ENCODE measurements at places on chromosomes 5 and 9.

DNA sequence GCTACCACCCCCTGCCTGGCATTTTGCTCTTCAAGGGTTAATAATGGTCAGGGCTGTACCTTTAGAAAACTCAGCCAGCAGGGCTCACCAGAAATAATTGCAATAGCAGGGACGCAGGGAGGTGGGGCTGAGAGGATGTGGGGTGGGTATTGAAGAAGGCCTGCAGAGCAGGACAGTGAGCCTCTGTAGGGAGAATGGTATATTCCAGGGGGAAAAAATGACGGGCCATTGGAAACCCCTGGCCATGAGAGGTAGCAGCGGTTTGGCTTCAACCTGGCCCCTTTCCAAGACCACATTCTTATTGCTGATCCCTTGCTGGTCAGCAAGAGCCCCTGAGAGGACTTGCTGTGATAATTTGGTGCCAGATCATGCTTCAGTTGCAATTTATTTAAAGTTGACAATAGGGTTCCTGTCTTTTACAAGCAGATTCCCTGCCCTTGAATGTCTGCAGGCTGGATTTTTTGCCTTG is 36.7 kb upstream of the CTNNA1 start:
- DNase-seq, result no peak

GRCh38 chr5:17429353-17429752 is 68.7 kb upstream of the TAF11L2 start:
- DNase-seq, result no peak

DNA sequence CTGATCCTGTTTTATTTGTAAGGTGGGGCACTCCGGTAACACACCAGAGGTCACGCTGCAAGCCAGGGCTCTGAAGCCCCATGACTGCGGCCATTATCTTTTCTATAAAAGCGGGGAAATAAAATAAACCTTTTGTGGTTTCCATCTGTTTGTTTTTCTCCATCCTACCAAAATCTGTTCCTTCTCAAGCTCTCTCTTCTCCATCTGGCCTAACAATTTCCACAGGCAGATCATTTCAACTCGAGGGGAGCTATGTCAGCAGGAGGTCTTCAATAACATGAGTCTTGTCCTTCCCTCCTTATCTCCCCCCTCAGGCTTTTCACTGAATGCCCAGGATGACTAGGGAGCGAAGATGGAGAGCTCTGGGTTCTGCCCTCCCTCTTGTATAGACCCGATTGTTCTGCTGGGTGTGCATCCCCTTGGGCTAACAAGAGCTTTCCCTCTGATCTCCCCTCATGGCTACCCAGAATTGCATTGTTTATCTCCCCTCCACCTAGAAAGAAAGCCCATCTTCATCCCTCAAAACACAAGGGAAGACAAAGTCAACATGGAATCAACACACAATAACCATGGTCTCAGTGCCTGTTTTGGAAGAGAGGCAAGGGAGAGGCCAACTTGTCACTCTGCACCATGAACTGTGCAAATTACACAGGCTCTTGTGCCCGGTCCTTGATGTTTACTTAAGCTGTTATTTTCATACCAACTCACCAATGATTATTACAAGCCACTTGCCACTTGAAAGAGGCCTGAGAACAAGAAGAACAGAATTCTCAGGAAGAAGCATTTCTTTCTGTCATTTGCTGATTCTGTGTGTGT is 187.8 kb downstream of the FANCC start:
- DNase-seq, result no peak

- DNase-seq, result peak; percentile 96
Observed at GRCh38 chr5:163437309-163438182, at the start of gene CCNG1. Gene CCNG1, plus strand, starts transcription at chr5:163437595. Its CDS starts 1,662 bp downstream, at chr5:163439257.

- no peak for DNase-seq
Observed at GRCh38 chr5:35853631-35854030, 3.1 kb upstream of the IL7R start.

DNA sequence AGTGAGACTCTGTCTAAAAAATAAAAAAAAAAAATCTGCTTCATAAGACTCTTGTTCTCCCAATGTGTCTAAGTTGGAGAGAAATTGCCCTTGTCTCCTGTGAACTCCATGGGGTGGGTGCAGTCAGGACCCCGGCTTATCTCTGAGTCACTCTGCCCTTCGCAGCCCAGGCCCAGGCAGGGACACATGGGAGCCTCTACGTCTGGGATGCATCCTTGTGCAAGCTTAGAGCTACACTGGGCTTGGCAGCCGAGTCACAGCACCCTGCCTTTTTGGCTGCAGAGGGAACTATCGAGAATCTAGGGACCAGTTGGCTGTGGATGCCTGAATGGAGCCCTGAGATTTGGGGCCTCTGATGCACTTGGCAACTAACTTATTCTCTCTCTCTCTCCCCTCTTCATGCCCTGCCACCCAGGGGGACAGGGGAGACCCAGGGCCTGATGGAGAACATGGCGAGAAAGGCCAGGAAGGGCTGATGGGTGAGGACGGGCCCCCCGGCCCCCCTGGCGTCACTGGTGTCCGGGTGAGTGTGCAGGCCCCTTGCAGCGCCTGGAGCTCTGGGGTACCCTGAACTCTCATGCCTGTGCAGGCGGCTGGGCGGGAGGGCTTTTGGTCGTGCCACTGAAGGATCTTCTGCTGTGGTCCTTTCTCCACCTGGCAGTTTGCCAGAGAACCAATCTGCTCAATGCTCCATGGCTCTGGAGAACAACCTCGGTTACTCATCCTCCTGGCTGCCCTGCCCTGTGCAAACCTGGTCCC is 47.5 kb upstream of the ORM1 start:
- no peak for DNase-seq

DNA sequence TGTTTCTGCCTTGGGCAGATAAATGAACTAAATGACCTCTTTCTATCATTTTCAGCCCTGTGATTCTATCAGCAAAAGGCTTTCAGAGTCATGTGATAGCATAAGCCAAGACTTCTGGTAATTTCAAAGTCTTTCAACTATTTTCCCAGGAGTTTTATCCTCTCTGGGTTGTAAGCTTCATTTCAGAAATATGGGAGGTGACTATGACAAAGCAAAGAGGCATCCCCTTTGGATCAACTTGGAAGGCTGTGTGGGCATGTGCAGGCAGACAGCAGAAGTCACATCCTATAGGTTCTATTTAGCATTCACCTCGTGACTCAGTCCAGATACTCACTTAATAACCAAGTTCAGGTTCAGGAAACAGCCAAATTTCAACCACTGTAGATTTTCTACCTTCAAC is 149.0 kb upstream of the FST start:
- no peak for DNase-seq

- DNase-seq, result no peak
Observed at GRCh38 chr5:14429101-14430050, 152.2 kb upstream of the OTULINL start.

DNA sequence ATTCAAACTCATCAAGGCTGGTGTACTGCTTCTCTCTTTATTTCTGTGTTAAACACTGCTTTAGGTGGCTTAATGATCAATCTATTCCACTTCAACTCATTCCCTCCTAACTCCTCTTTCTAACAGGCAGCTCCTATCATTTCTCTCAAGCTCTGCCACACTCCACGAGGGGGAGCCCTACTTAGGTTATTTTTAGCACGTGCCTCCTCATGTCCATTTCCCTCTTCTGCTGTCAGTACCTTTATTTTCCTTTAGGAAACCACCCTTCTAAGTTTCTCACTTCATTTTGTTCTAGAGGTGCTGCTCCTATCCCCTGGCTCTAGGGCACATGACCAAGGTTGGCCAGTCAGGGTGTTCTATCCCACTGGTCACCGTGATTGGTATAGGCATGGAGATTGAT is 6.7 kb upstream of the BRINP1 start:
- DNase-seq, result no peak

DNA sequence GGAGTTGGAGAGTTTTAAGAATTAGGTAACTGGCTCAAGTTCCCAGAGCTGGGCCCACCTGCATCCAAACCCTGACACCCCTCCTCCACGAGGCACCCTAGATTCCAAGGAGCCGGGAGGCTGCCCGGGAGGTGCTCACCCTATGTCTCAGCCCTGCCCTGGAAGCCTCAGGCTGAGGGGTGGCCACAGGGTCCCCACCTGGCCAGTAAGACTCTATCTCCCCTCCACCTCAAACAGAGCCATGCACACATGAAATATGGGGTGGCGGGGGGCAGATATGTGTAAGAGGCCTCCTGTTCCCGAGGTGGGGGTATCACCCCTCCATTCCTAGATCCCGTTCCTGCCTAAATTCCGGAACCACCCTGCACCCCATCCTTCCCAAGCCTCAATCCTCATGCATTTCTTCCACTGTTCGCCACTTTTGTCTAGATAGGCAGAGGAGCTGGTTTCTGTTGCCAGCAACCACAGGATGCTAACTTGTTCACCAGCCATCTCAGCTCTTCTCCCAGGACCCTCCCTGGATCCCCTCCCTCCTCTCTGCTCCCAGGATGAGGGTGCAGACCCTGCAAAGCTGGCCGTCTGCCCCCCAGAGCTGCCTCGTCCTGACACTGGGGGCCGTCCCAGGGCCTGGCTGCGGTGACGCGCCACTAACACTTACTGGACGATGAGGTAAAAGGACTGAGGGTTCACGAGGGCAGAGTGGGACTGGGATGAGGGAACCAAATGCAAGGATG is 44.1 kb downstream of the COL23A1 start:
- no peak for DNase-seq

DNA sequence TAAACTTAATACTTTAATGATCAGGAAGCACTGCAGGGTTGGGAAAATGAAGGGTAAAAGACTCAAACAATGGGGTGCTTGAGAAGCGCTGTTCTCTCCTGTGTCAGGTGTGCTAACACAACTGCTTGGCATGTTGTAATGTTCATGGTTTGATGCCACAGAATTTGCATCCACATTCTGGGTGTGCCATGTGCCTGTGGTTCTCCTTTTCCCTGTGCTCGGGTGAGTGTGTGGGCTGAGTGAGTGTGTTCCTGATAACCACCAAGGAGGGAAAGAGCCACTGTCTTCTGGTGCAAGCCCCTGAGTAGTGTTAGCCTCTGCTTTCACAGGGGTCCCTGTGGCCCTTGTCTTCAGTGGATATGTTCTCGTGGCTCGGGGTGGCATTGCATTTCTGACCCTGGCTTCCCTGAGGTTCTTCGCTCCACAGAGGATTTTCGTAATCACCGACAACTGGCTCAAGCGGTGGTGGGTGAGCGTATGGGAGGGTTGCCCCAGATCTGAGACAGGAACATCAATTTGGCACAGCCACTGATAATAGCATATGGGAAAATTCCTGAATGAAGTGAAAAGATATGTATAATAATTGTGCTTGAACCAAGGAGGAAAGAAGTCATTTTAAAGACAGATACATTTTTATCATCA is 102.0 kb downstream of the MVB12B start:
- no peak for DNase-seq

DNA sequence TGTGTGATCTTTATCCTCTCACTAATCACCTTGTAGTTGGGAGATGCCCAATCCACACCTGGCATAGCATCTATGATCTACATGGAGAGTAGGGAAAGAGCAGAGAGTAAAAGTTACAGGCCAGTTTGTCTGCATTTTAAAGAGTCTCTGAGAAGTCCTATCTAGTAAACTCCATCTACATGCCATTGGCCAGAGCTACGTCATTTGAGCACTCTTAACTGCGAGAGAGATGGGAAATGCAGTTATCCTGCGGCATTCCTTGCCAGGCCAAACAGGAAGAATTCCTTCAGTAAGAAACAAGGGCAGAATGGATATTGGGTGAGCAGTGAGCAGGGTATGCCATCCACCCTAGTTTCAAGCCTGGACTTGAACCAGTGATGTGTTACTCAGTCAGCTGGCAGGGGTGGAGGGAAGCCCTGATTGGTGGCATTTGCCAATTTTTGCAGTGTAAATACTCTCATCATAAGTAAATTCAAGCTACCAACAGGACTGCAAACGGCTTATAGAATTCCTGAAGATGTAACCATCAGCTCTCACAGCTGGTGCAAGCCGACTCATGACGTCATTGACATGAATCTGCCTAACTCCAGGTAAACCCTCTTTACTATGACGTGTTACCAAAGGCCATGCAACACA is 156.8 kb upstream of the MSX2 start:
- no peak for DNase-seq

- DNase-seq, result no peak
Observed at GRCh38 chr5:111975133-111975532, 218.1 kb upstream of the NREP start.

- no peak for DNase-seq
Observed at GRCh38 chr5:150181027-150181426, 8.8 kb upstream of the SLC6A7 start.

DNA sequence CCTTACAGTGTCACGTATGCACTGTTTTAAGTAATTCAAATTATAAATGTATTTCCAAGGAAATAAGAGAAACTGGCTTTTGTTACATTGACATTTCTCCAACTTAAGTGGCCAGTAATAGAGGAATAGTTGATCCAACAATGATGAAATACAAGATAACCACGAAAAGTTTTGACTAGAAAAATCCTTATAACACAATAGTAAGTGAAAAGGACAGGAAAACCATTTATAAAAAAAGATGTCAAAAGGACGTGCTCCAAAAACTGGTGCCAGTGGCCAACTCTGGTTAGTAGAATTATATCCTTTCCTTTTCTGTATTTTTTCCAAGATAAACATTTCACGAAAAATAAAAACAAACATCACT is 210.9 kb downstream of the GAPVD1 start:
- DNase-seq, result no peak

GRCh38 chr9:109417054-109417453 is 81.1 kb downstream of the PTPN3 start:
- no peak for DNase-seq

DNA sequence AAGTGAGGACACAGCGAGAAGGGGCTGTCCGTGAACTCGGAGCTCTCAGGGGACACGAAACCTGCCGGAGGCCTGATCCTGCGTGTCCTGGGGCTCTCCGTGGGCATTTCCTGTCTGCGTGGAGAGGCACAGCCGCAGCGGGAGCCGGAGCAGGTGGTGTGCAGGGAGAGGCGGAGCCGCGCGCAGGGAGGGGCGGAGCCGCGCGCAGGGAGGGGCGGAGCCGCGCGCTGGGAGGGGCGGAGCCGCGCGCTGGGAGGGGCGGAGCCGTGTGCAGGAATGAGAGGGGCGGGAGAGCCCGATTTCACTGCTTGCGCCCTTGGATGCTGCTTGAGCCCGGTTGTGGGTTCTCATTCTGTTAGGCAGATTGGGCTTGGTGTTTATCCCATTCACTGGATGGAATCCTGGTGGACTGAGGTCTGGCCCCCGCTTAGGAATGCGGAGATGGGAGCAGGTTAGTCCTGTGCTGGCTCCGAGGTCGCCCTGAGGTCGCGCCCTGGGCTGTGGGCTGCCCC is 26.7 kb downstream of the NDUFS6 start:
- DNase-seq, result no peak

GRCh38 chr9:14348123-14348372 is 34.1 kb upstream of the NFIB start:
- DNase-seq, result no peak

GRCh38 chr9:136992819-136993369 is 672 bp downstream of the PAXX start:
- DNase-seq, result no peak

DNA sequence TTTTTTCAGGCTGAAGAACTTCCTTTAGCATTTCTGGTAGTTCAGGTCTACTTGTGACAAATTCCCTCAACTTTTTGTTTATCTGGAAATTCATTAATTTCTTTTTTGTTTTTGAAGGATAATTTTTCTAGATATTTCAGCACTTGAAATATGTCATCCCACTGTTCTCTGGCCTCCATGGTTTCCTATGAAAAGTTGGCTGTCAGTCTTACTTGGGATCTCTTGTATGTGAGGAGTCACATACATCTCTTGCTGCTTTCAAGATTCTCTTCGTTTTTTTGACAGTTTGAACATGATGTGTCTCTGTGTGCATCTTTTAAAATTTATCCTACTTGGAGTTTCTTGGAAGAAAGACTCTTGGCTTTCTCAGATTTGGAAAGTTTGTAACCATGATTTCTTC is 79.5 kb downstream of the RIC1 start:
- no peak for DNase-seq

- no peak for DNase-seq
Observed at GRCh38 chr5:95076395-95077185, 208.3 kb downstream of the MCTP1 start.

- no peak for DNase-seq
Observed at GRCh38 chr9:16626577-16627130, 243.8 kb downstream of the BNC2 start.
